ENCODE measurements at places on chromosomes 2 and 18.

DNA sequence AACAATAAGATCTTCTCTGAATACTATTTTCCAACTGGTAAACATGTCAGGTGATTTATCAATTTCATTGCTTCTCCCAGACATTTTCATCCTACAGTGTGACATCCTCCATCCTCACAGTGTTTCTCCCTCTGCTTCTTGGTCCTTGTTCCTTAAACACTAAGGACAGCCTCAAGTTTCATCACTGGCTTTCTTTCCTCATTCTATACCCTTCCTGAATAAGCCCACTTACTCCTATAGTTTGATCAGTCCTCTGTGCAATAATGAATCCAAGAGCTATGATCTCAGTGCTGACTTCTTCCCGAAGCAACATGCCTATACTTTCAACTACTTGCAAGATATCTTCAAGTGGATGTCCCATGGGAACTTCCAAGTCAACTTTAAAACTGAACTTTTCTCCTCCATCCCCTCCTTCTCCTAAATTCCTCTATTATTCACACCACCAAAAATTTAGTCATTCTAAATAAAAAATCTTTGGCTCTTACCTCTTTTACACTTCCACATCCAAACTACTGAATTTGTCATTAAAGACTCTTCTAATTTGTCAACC lies 87.6 kb downstream of the FAM228A start:
- no peak for DNase-seq

GRCh38 chr2:137937778-137938177 lies 26.5 kb upstream of the HNMT start:
- DNase-seq: no peak

- DNase-seq: no peak
Observed at GRCh38 chr2:30491225-30491624, 44.2 kb downstream of the LCLAT1 start.

DNA sequence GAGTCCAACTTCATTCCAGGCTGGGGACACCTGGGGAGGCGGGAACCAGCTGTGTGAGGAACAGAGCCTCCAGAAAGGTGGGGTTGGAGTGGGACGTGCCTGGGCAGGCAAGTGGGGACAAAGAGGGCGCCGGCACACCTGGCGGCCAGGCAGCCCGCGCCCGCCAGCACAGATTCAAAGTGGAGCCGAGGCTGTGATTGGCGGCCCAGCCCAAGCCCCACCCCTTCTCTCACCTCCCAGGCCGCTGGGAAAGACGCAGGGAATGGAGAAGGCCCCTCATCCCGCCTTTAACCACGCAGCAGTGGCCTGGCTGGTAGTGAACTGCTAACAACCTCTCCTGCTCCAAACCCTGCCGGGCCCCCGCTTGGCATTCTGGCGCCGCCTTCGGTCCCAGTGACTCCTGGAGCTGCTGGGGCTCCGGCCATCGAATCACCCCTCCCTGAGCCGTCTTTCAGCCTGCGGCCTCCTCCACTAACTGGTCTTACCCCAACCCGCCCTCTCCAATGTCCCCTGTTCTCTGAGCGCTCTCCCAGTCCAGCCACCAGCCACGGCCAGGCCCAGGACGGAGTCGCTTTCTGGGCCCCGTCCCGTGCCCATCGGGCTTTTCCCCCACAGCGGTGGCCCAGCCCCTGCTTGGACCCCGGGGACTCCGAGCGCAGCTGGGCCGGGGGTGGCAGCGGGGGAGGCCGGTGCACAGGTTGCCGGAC lies 27.9 kb upstream of the PTMA start:
- no peak for DNase-seq

- no peak for DNase-seq
Observed at GRCh38 chr2:212831671-212832199, 293.1 kb upstream of the ERBB4 start.

- DNase-seq: no peak
Observed at GRCh38 chr2:131367352-131367751, 3.4 kb upstream of the RAB6D start.

DNA sequence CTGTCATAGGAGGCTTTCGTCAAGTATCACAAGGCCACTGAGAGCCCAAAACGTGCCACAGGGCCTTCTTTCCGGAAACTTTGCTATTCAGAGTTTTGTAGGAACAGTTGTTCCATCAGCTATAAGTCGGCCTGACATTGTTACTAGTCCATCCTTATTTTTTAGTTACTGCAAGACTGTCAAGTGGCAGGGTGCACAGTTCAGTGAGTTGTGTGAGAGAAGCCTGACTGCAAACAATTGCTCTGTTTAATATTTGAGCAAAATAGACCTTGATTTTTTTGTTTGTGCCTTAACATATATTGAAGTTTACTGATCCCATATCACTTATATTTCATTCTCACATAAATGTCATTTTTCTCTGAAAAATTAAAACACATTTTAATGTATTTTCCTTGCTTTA lies 110.1 kb downstream of the GALNT1 start:
- no peak for DNase-seq

DNA sequence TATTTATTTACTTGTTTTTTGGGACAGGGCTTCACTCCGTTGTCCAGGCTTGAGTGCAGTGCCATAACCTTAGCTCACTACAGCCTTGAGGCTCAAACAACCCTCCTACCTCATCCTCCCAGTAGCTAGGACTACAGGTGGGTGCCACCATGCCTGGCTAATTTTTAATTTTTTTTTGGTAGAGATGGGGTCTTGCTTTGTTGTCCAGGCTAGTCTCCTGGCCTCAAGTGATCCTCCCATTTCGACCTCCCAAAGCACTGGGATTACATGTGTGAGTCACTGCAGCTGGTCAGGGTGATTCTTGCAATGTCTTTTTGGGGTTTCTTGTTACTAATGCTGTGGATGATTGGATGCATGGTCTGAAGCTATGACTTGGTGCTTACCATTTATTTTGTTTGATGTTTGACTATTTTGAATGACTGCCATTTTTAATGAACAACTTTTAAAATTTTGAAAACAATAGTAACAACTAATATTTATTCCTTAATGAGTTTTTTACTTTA lies 6.5 kb downstream of the CERS6 start:
- no peak for DNase-seq

GRCh38 chr2:236917164-236917563 lies 168.5 kb upstream of the COPS8 start:
- DNase-seq: no peak

GRCh38 chr2:207408086-207408794 lies 121.5 kb upstream of the CREB1 start:
- no peak for DNase-seq

- DNase-seq: peak; percentile 52
Observed at GRCh38 chr2:226799211-226799975, at the start of gene IRS1. Gene IRS1 (minus strand): TSS chr2:226799820. CDS start chr2:226798738, 1,082 bp downstream.

- peak; percentile 15 for DNase-seq
Observed at GRCh38 chr2:42196403-42197267, 27.5 kb downstream of the EML4 start.

DNA sequence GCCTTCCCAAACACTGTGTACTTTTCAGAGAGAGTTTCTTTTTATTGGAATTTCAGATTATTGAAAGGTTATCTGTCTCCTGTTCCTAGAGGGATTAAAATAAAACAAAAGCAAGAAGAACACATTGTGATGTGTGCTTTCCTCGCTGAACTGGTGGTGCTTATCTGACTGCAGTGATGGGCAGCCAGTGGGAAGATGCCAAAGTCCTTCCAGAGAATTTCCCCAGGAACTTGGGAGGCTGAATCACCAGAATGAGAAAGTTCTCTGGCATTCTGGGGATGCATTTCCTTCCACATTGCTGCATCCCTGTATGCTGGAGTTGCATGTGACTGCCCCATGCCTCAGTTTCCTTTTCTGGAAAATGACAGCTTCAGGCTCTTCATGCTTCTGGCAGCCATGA lies 53.9 kb upstream of the SEC11C start:
- DNase-seq: no peak

DNA sequence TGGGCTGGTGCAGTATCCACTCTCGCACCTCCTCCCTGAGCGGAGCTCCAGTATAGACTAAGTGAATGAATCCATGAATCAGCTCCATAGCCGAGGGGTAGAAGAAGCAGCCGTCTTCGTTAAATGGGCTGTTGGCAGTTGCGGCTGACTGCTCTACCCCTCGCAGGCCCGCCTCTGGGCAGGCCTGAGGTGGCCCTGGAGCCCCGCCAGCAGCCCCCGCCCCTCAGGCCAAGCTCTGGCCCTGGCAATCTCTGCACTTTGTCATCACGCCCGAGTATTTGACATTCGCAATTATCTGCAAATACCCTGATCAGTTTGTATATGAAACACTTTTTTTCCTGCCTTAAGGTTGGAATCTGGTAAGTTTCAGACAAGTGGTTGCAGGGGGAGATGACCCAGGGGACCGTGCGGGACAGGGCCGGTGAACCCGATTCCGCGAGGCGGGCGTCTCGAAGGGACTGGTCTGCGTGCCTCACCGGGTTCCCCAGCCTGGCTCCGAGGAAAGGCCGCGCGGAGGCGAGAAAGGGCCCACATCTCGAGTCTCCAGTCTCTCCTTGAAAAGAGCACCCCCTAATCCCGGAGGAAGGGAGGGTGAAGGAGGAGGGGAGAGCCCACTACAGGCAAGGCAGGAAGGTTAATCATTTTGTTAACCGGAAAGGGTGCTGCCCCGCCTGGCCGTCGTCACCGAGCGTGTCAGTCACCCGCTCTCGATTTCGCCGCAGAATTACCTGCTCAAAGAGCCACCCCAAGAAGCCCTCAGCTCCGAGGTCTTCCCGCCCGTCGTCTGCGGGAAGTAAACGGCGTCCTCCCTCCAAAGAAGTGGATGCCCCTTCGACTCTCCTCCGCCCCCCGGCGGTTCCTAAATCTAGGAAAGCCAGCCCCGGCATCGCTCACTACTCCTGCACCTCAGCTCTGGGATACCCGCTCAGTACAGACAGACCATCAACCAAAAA lies 11.1 kb upstream of the SATB2 start:
- no peak for DNase-seq

GRCh38 chr18:22349966-22350365 lies 67.7 kb downstream of the CTAGE1 start:
- DNase-seq: no peak

- DNase-seq: no peak
Observed at GRCh38 chr2:16076911-16077310, 136.6 kb downstream of the MYCN start.

DNA sequence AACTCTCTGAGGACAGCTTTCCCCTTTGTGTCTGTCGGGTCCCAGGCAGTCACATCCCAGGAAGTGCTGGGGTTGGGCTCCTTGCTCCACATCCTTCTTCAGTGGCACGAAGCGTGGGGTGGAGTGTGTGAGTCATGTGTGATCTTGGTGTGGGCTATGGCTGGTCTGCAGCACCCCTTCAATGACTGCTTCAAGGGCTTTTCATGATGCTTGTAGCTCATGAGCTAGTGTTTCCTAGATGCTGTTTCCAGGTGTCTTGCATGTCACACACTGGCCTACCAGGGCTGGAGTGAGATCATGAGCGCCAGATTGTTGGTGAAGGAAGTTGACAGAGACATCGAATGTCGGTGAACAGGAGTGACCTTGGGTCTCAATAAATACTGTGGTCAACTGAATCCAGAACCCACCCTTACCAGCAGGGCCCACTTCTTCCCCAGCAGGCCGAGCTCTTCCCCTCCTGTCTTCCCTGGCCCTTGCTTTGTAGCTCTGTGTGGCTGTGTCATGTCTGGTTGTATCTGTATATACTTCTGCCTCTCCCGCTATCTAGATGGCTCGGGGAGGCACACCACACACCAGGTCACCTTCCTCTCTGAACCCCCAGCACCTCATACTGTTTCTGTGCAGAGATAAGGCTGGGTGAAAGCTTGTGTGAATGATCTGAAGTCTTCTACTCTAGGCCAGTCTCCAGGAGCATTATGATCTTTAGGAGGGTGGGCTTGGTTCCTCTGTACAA lies 3.8 kb downstream of the C2orf92 start:
- no peak for DNase-seq

DNA sequence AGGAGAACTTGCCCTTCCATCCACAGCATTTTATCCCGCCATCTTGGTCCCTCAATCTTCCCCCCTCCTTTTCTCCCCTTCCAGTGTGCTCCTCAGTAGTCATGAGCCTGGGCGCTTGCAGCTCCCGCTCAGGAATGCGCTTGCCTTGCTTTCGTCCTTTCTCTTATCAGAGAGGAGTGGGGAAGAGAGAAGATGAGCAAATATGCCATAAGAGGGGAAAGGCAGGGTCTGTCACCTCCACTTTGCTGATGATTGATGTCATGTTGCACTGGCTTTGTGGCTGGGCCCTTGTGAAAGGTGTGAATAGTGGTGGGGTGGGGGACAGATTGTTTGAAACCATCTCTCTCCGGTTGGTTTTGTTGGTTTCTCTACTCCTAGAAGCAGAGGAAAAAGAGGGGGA lies 569.3 kb downstream of the TNS1 start:
- no peak for DNase-seq

DNA sequence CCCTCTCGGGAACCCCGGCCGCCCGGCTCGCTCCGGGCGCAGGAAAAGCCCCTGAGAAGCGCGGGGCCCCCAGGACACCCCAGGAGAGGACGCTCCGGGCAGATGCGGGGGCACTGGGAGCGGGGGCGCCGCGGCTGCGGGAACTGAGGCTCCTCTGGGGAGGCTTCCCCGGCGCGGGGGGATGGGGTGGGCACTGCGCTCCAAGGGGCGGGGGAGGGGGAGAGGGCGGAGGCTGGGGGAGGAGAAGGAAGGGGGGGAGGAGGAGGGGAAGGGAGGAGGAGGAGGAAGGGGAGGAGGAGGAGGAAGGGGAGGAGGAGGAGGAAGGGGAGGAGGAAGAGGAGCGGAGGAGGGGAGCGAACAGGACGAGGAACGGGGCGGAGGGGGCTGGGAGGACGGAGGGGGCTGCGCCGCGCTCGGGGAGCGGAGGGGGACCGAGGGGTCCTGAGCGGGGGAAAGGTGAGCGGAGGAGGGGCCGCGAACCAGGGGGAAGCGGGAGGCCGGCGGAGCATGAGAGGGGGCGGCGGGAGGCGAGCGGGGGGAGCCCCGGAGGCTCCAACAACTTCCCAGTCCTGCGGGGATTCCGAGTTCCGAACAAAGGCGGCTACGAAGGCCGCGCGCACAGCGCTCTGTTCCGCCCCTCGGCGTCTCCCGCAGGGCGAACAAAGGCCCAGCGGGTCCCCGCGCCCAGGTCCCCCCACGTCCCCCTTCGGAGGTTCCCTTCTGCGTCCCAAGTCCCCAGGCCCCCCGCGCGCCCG lies 742 bp downstream of the PXDN start:
- no peak for DNase-seq

GRCh38 chr2:241637795-241638660 lies 535 bp downstream of the ATG4B start:
- DNase-seq: no peak

GRCh38 chr18:6004119-6004518 lies 108.8 kb upstream of the TMEM200C start:
- no peak for DNase-seq
